Endothelial cell of umbilical vein (primary cell): ENCODE measurements at places on chromosomes 6 and 20. TPM values are rescaled to one million over a fixed set of nuclear protein-coding genes. Genes with fewer than 3 reads are reported as not detected.
A peak's percentile ranks its signal among the peaks of the same experiment; 100 is the strongest.

The TRIM10 gene
- total RNA-seq, result not detected in 2 replicates

The OOEP gene
- not detected in 2 replicates for total RNA-seq

- no peak for DNase-seq
- no peaks in the 10 kb centered on the region for H3K27me3 ChIP-seq
- H3K4me1 ChIP-seq, result no peaks in the 10 kb centered on the region
- H3K36me3 ChIP-seq, result no peaks in the 10 kb centered on the region
- H3K4me3 ChIP-seq, result no peak overlapping the region
These were observed 292.6 kb downstream of the CLVS2 start for GRCh38 chr6:123288649-123289048.

The MCUR1 gene
- total RNA-seq, result 18.5 and 21.2 TPM in 2 replicates

The TMEM244 gene
- total RNA-seq, result not detected in 2 replicates

The THBS2 gene
- total RNA-seq, result not detected in 2 replicates

DNA sequence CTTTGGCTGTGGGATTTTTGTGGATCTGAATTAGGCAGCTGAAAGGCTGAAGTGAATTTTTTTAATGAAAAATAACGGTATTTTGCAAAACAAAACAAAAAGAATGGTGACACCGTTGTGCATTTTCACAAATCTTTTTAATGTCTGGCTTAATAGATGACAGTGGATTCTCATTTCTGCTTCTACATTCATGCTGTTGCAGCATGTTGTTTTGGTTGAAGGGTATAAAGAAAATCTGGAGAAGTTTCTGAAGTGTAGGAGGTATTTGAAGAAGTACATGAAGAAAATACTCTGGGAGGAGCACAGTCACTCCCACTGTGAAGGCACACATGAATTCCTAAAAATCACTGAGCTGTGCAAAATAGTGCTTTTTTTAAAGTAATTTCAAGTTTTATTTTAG lies 3.1 kb upstream of the MAP3K5 start:
- no peaks in the 10 kb centered on the region for H3K36me3 ChIP-seq
- no peak overlapping the region for H3K27ac ChIP-seq
- no peak for DNase-seq
- H3K4me3 ChIP-seq, result no peak overlapping the region
- H3K4me1 ChIP-seq, result peaks cover 6% of the 10 kb centered on the region

DNA sequence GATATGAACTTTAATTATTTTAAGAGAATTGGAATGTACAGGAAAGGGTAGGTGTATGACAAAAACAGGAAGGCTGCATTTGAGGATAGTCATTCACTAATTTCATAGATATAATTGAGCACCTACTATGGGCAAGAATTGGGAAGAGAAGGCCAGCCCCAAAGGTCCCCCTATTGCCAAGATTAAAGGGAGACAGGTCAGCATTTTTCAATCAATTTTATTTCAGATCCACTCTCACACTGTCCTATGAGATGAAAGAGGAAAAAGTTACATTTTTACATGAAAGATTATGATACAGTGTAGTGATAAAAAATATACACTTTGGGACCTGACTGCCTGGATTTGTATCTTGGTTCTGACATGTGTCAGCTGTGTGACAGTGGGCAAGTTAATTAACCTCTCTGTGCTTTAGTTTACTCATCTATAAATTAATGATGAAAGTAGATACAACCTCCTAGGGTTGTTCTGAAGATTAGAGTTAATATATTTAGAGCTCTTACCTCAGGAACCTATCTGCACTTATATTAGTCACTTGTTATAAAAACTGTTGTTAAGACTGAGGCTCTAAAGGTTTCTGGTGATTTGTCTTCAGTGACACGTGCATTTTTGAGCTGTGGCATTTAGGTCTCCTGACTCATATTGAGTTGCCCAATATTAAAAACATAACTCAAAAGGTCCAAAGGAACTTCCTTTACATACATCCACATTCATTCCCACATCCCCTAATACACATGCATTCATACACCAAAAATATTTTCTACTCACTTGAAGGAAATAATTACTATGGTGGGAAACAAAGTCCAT lies 45.7 kb downstream of the SCGN start:
- H3K27ac ChIP-seq, result no peak overlapping the region
- no peak for DNase-seq
- no peak overlapping the region for H3K4me3 ChIP-seq
- no peaks in the 10 kb centered on the region for H3K36me3 ChIP-seq
- no peaks in the 10 kb centered on the region for H3K4me1 ChIP-seq
- no peaks in the 10 kb centered on the region for H3K27me3 ChIP-seq

GRCh38 chr6:14321992-14322772 lies 204.6 kb downstream of the CD83 start:
- H3K27ac ChIP-seq, result no peak overlapping the region
- H3K4me1 ChIP-seq, result no peaks in the 10 kb centered on the region
- H3K4me3 ChIP-seq, result no peak overlapping the region
- no peaks in the 10 kb centered on the region for H3K27me3 ChIP-seq
- H3K36me3 ChIP-seq, result no peaks in the 10 kb centered on the region

GRCh38 chr6:22873513-22874136 lies 304.3 kb downstream of the HDGFL1 start:
- H3K36me3 ChIP-seq, result no peaks in the 10 kb centered on the region
- H3K4me1 ChIP-seq, result no peaks in the 10 kb centered on the region
- peak; percentile 62 for DNase-seq
- no peaks in the 10 kb centered on the region for H3K27me3 ChIP-seq
- H3K4me3 ChIP-seq, result no peak overlapping the region
- no peak overlapping the region for H3K27ac ChIP-seq

GRCh38 chr20:9616833-9617461 lies 102.6 kb downstream of the LAMP5 start:
- peaks cover 7% of the 10 kb centered on the region for H3K27me3 ChIP-seq
- H3K27ac ChIP-seq, result no peak overlapping the region
- no peaks in the 10 kb centered on the region for H3K36me3 ChIP-seq
- DNase-seq, result peak; percentile 62

- no peak overlapping the region for H3K27ac ChIP-seq
- no peaks in the 10 kb centered on the region for H3K27me3 ChIP-seq
- H3K4me3 ChIP-seq, result no peak overlapping the region
- no peaks in the 10 kb centered on the region for H3K36me3 ChIP-seq
- no peak for DNase-seq
These were observed 286.7 kb upstream of the CDYL start for GRCh38 chr6:4489538-4489937.

GRCh38 chr20:43844778-43845614 lies 69.7 kb upstream of the TOX2 start:
- H3K27ac ChIP-seq, result peak overlapping the region; percentile 61
- peak; percentile 82 for DNase-seq
- no peaks in the 10 kb centered on the region for H3K36me3 ChIP-seq
- no peak overlapping the region for H3K4me3 ChIP-seq
- H3K27me3 ChIP-seq, result no peaks in the 10 kb centered on the region

DNA sequence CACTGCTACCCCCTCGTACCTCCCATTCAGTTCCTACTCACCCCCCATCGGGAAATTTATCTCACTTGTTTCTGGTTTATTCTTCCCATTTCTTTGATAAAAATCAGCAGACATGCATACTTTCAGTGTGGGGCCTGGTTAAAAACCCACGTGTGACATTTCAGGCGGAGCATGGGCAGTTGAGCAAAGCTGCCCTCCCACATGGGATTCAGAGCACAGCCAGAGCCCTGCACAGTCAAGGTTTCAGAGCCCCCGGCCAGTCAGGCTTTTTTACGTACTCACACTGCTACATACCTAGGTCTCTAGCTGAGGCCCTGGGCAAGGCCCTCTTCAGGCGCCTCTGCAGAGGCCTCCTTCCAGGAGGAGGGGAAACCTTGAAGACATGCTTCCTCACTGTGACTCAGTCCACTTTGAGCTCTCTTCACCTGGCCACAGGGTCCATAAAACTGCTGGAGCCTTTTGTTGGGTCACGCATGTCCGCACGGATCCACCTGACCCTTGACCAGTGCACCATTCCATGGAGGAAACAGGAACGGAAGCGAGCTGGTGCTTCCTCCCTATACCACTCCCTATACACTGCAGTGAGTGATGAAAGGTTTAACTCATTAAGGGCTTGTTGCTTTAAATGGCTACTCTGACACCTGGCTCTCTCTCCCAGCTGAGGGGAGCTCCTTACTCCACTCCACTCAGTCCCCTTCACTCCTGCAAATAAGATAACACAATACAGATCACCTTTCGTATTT lies 713.3 kb downstream of the PRKN start:
- no peaks in the 10 kb centered on the region for H3K36me3 ChIP-seq
- no peaks in the 10 kb centered on the region for H3K27me3 ChIP-seq
- H3K4me1 ChIP-seq, result no peaks in the 10 kb centered on the region

GRCh38 chr6:423799-424345 lies 32.3 kb downstream of the IRF4 start:
- H3K4me1 ChIP-seq, result no peaks in the 10 kb centered on the region
- no peak overlapping the region for H3K27ac ChIP-seq
- H3K4me3 ChIP-seq, result no peak overlapping the region
- DNase-seq, result no peak
- no peaks in the 10 kb centered on the region for H3K27me3 ChIP-seq
